Effector memory CD4-positive, alpha-beta T cell (primary cell): ENCODE measurements at places on chromosomes 12 and 14.

DNA sequence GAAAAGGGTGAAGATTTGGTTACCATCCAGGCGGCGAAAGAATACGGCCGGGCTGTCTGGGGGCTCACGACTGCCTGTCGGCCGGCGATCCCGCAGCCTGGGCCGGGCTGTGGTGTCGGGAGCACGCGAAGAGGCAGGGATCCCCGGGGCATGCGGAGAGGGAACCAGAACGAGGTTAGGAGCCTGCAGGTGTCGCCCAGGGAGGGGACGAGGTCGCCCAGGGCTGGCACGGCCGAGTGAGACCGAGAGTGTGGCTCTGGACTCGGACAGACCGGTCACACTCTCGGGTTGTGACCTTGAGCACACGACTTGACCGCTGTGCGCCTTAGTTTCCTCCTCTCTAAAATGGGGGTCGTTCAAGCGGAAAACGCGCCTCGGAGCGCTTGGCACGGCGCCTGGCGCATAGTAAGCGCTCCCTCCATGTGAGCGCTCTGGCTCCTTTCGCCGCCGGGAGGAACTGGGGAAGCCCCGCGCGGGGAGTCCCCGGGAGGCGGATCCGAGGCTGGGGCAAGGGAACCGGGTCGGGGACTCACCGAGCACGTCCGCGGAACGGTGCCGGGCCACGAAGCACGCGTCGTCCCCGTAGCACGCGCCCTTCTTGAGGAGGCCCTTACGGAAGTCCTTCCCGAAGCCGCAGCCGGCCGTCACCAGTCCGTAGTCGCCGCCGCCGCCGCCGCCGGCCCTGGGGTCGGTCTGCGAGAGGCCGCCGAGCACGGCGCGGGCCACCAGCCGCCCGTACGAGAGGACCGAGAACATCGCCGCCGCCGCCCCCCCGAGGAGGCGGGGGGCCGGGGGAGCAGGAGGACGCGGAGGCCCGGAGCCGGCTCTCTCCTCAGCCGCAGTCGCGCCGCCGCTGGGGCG, 612 bp downstream of the PPTC7 start:
- peaks cover 44% of the 10 kb centered on the region for H3K4me1 ChIP-seq
- no peaks in the 10 kb centered on the region for H3K36me3 ChIP-seq
- H3K27me3 ChIP-seq = no peaks in the 10 kb centered on the region
- DNase-seq = peak; percentile 73
- peak overlapping the region; percentile 82 for H3K4me3 ChIP-seq

DNA sequence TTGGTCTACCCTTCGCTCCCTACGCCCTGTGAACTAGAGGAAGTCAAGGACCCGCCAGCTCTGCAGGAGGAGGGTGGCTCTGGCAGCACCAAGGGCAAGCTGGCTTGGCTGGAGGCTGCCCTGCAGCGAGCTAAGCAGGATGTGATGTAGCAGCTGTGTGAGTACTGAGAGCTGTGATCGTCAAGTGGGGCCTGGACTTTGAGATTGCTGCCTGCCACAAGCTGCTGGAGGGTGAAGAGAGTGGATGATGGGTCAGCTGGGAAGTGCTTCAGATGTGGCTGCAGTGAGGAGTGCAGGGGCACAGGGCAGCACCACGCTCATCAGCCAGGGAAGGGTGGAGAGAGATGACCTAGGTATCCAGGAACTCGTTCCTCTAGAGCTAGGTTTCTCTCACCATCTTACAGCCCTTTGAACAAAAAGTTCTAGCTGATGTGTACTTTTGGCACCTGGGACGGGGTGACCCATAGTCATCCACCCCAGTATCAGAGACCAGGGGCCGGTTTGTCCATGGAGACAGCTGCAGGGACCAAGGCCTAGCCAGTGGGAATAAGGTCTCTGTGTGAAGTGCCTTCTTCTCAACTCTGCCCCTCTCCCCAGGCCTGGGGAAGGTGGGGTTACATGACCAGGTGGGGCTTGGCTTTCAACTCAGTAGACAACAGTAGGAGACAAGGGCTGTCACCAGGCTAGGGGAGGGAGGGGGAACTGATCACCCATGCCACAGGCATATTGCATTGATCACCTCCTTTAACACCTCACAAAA, 3.2 kb downstream of the KRT86 start:
- no peaks in the 10 kb centered on the region for H3K27me3 ChIP-seq
- no peak for DNase-seq
- H3K4me3 ChIP-seq = no peak overlapping the region
- H3K27ac ChIP-seq = no peak overlapping the region

- H3K4me1 ChIP-seq = no peaks in the 10 kb centered on the region
- no peak overlapping the region for H3K4me3 ChIP-seq
- H3K27ac ChIP-seq = no peak overlapping the region
- DNase-seq = no peak
- no peaks in the 10 kb centered on the region for H3K36me3 ChIP-seq
These were observed 92.8 kb downstream of the OTOGL start for GRCh38 chr12:80192087-80192486.

DNA sequence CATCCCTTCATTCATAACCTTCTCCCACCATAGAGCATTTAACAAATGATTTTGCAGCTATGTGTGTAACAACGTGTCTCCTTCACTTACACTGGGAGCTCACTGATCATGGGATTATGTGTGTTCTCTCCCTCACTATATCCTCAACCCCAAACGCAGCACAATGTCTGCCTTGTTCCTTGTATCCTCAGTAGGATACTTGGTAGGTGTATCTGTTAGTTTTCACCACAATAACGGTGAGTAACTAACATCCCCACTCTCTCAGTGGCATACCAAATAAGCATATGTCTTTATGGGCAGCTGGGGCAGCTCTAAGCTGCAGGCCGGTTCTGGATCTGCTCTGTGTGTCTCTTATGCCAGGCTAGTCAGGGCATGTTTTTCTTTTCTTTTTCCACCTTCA, 166.7 kb upstream of the PWP1 start:
- no peak for DNase-seq
- H3K27ac ChIP-seq = no peak overlapping the region
- no peaks in the 10 kb centered on the region for H3K4me1 ChIP-seq
- H3K27me3 ChIP-seq = no peaks in the 10 kb centered on the region
- no peak overlapping the region for H3K4me3 ChIP-seq

- H3K27ac ChIP-seq = peak overlapping the region; percentile 42
- no peak overlapping the region for H3K4me3 ChIP-seq
- peaks cover 15% of the 10 kb centered on the region for H3K4me1 ChIP-seq
These were observed 31.1 kb downstream of the PITPNM2 start for GRCh38 chr12:123119808-123120207.

- H3K36me3 ChIP-seq = no peaks in the 10 kb centered on the region
- peak overlapping the region; percentile 78 for H3K4me3 ChIP-seq
- H3K27me3 ChIP-seq = no peaks in the 10 kb centered on the region
- H3K27ac ChIP-seq = no peak overlapping the region
- peaks cover 4% of the 10 kb centered on the region for H3K4me1 ChIP-seq
- DNase-seq = no peak
These were observed 691 bp downstream of the SLC2A13 start for GRCh38 chr12:40105265-40105514.

DNA sequence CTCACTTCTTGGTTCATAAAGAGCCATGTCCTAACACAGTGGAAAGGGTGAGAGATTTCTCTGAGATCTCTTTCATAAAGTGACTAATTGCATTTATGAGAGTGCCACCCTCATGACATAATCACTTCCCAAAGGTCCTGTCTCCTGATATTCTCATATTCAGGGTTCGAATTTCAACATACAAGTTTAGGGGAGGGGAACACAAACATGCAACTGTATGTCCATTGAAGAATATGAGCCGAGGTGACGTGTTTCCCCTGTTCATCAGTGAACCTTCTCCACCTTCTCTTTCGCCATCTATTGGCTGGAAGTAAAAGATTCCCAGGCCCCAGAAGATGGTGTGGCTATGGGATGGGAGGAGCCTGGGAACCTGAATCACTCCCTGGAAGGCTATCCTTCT, 354.2 kb upstream of the ATP2B1 start:
- H3K4me1 ChIP-seq = no peaks in the 10 kb centered on the region
- DNase-seq = no peak
- H3K27me3 ChIP-seq = no peaks in the 10 kb centered on the region
- H3K36me3 ChIP-seq = no peaks in the 10 kb centered on the region

GRCh38 chr12:57146961-57147944, at the start of gene LRP1-AS:
TSS of gene LRP1-AS (minus strand) at chr12:57147619.
- no peak within 1 kb of the TSS for H3K4me3 ChIP-seq
- no peaks in the 10 kb centered on the region for H3K36me3 ChIP-seq
- no peaks in the 10 kb centered on the region for H3K27me3 ChIP-seq
- H3K4me1 ChIP-seq = no peaks in the 10 kb centered on the region
- no peak for DNase-seq

DNA sequence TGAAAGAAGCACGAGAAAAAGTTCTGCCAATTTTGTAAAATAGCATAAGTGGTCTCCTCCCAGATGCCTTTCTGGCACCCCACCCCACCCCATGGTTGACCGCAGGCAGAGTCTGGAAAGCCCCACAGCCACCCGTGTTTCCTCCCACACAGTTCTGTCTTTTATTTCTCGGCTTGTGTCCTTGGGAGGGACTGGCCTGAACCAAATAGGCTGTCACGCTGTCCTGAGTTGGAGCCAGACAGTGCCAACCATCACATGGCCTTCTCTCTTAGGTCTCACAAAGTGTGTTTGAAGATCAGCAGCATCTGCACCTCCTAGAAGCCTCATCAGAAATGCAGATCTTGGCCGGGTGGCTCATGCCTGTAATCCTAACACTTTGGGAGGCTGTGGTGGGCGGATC, 10.2 kb upstream of the LTA4H start:
- peak overlapping the region; percentile 28 for H3K27ac ChIP-seq
- H3K27me3 ChIP-seq = no peaks in the 10 kb centered on the region
- no peaks in the 10 kb centered on the region for H3K36me3 ChIP-seq
- peaks cover 30% of the 10 kb centered on the region for H3K4me1 ChIP-seq
- no peak for DNase-seq
- H3K4me3 ChIP-seq = no peak overlapping the region

GRCh38 chr12:99232324-99232723, 415.2 kb upstream of the GARIN6 start:
- no peak overlapping the region for H3K4me3 ChIP-seq
- H3K4me1 ChIP-seq = no peaks in the 10 kb centered on the region
- H3K27ac ChIP-seq = no peak overlapping the region
- H3K36me3 ChIP-seq = no peaks in the 10 kb centered on the region
- DNase-seq = no peak

GRCh38 chr14:99946652-99947489, 118.4 kb upstream of the EVL start:
- H3K4me1 ChIP-seq = peaks cover 13% of the 10 kb centered on the region
- peaks cover 9% of the 10 kb centered on the region for H3K27me3 ChIP-seq
- peak overlapping the region; percentile 12 for H3K4me3 ChIP-seq

DNA sequence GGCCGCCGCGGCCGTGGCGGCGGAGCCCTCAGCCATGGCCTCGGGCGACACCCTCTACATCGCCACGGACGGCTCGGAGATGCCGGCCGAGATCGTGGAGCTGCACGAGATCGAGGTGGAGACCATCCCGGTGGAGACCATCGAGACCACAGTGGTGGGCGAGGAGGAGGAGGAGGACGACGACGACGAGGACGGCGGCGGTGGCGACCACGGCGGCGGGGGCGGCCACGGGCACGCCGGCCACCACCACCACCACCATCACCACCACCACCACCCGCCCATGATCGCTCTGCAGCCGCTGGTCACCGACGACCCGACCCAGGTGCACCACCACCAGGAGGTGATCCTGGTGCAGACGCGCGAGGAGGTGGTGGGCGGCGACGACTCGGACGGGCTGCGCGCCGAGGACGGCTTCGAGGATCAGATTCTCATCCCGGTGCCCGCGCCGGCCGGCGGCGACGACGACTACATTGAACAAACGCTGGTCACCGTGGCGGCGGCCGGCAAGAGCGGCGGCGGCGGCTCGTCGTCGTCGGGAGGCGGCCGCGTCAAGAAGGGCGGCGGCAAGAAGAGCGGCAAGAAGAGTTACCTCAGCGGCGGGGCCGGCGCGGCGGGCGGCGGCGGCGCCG, 381 bp downstream of the YY1 start:
- DNase-seq = no peak
- peaks cover 29% of the 10 kb centered on the region for H3K4me1 ChIP-seq
- H3K4me3 ChIP-seq = peak overlapping the region; percentile 98
- H3K27me3 ChIP-seq = no peaks in the 10 kb centered on the region
- no peaks in the 10 kb centered on the region for H3K36me3 ChIP-seq

DNA sequence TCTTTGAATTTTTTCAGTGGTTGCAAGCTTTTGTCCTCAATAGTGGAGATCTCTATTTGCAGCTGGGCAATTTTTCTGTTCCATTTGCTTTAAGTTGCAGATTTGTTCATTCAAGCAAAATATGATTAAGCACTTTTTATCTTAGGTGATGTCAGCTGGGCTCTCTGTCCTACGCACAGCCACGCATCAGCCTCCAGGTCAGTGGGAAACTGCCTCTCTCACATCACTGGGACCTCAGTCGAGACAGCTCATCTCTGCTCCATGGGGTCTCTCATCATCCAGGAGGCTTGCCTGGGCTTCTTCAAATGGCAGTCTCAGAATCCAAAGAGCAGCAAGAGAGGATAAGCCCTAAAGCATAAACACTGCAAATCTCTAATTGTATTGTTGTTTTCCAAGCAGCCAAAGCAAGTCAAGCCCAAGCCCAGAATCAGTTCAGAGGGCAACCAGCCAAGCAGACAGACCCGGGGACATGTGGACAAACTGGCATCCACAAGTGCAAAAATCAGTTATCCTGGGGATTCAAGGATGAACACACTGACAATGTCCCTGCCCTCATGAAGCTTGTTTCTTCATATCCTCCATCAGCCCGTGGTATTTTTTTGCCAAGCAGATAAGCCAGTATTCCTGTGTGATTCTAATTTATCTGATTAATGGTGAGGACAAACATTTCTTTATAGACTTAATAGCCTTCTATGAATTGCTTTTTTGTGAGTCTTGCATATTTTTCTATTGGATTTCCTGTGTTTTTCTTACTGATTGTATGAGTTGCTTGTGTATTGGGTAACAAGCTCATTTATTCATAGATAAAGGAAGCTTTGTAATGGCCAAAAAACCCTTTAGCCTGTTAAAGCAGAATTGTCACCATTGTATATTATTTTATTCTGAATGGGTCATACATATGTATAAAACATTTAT, 262.5 kb downstream of the GXYLT1 start:
- no peaks in the 10 kb centered on the region for H3K36me3 ChIP-seq
- no peaks in the 10 kb centered on the region for H3K4me1 ChIP-seq
- DNase-seq = no peak
- H3K27ac ChIP-seq = no peak overlapping the region
- H3K4me3 ChIP-seq = no peak overlapping the region

DNA sequence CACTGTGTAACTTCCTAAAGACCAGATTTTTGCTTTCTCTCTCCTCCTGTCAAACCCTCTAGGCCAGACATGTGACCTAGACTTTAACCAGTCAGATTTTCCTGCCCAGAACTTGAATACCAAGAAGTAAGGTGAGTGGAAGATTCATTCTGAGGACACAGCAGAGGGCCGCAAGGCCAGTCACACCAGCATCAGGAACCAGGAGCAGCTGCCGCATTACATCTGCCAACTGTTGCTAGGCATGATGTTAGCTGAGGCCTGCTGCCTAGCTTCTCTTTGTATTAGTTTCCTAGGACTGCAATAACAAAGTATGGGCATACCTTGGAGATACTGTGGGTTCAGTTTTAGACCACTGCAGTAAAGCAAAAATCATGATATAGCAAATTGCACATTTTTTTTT, 101.9 kb upstream of the BMP4 start:
- no peak overlapping the region for H3K4me3 ChIP-seq
- no peak overlapping the region for H3K27ac ChIP-seq
- no peaks in the 10 kb centered on the region for H3K27me3 ChIP-seq
- no peaks in the 10 kb centered on the region for H3K36me3 ChIP-seq

GRCh38 chr14:71815110-71815509, 117.1 kb upstream of the RGS6 start:
- DNase-seq = no peak
- no peak overlapping the region for H3K27ac ChIP-seq
- no peaks in the 10 kb centered on the region for H3K4me1 ChIP-seq
- no peaks in the 10 kb centered on the region for H3K27me3 ChIP-seq

GRCh38 chr12:48997719-48998496, 1.3 kb downstream of the DDN start:
- no peak for DNase-seq
- peak overlapping the region; percentile 59 for H3K4me3 ChIP-seq
- H3K27me3 ChIP-seq = peaks cover 37% of the 10 kb centered on the region
